ENCODE measurements at places on chromosomes 1 and 21.

GRCh38 chr21:8994640-8995511, 1526.5 kb upstream of the TPTE start:
- no peak for DNase-seq

DNA sequence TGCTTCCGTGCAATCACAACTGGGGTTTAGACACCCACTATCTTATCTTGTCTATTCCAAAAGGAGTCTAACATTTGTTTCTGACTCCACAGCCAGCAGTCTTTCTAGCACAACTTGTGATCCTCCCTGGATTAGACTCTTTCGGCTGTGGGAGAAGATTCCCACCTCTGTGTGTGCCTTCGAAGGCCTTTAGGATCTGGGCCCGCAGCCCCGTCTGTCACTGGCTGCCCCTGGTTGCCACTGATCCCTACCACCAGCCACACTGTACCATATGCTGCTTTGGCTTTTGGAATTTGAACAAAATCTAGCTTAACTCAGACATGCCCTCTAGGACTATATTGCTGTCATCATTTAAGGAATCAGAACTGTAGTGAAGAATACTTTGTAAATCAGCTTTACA, 18.0 kb downstream of the NTPCR start:
- DNase-seq, result no peak

DNA sequence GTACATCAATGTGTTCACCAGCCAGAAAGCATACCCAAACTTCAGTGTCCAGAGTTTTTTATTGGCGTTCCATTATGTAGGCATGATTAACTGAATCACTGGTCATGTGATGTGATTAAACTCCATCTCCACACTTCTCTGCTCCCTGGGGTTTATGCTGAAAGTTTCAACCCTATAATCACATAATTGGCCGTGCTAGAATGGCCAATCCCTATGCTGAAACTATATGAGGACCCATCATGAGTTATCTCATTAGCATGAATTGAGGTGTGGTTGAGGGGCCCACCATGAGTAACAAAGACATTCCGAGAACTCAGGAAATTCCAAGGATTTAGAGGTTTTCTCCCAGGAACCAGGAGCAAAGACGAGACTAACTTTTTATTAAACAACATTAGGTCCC, 31.8 kb upstream of the FBXO28 start:
- DNase-seq, result no peak

DNA sequence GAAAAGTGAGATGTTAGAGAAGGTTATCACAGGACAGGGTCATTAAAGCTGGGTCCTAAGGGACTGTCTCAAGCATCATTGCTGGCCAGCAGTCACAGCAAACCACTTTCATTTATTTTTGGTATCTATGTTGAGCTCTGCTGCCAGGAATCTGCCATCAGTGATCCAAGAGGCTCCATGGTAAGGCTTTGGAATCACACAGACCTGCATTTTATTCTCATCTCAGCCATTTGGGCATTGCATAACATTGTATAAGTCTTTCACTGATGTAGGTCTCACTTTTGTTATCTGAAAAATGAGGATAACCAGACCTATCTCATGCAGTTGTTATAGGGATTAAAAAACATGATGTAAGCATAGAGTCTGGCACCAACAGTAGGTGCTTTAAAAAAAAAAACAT, 77.5 kb downstream of the OMA1 start:
- DNase-seq, result no peak

DNA sequence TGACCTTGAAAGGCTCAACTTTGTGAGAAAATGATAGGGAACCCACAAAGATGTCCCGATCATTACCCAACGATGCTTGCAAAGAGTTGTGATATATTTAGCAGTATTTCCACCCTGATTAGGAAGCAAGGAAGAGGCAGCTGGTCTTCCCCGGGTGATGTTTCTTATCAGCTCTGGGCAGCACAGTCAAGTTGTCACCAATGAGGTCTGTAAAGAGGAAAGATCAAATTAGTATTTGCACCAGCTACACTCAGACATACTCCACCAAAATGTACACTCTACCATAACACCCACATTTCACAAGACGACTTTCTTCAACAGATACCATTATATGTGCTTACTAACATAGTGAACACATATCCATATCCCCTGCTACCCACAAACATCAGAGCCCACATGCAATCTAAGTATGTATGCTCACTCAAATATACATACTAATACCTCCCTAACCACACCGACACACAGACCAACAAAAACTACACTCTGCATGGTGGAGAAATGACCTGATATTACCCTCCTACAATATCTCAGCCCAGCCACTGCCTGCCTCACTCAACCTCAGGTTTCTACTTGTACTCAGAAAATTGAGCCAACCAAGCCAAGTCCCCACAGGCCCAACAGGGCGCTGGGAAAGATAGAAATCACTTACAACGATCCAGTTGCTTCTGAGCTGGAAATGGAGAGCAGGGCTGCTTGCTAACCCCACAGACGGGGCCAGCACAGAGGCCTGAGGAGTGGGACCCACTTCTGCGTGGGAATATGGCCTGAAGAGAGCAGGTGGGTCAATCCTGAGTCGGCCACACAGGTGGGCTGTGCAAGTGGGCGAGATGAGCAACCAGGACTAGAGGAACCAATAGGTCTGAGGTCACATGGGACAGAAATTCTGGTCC, 4.6 kb upstream of the BTG2 start:
- peak; percentile 77 for DNase-seq

Measured in common myeloid progenitor, CD34-positive (primary cell).